Brain microvascular endothelial cell (primary cell): ENCODE measurements at places on chromosomes 3 and 15.

GRCh38 chr3:8441969-8442559 is 59.6 kb upstream of the LMCD1 start:
- peak; percentile 64 for DNase-seq

GRCh38 chr3:141746962-141747361 is 8.9 kb downstream of the RNF7 start:
- no peak for DNase-seq

- peak; percentile 24 for DNase-seq
Observed at GRCh38 chr3:151171145-151171757, 31.8 kb downstream of the GPR171 start.

- no peak for DNase-seq
Observed at GRCh38 chr3:15313461-15313860, 18.9 kb downstream of the SH3BP5 start.

DNA sequence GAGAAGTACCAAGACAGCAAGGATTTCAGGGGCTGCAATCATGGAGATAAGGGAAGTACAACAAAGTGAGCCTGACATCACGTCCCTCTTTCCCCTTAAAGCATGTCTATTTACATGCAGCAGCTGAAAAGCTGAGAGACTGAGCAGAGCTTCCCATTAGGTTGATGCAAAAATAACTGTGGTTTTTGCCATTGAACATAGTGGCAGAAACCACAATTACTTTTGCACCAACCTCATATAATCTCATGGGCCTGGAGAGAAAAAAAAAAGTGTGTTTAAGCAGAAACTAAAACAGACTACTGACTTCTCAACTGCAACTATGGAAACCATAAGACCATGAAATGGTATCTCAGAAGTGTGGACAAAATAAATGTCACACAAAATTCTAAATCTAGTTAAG is 48.3 kb downstream of the CCDC12 start:
- no peak for DNase-seq

DNA sequence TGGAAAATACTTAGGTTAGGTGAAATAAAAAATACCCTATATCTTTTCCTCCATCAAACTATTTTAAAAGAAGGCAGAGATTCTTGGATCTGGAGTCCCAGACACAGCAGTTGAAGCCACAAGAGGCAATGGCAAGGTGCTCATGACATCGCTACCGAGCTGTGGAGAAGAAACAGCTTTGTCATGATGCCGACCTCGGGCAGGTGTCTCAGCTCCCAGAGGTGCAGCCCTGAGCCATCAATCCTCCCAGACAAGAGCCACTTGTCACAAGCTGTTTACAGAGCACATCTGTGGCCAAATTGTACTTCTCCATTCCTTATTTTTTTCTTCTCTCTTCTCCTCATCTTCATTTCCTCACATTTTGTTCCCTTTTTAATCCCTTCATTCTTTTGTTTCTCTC is 50.8 kb downstream of the GPR176 start:
- no peak for DNase-seq

GRCh38 chr3:145785668-145786067 is 375.3 kb downstream of the PLOD2 start:
- DNase-seq: no peak

DNA sequence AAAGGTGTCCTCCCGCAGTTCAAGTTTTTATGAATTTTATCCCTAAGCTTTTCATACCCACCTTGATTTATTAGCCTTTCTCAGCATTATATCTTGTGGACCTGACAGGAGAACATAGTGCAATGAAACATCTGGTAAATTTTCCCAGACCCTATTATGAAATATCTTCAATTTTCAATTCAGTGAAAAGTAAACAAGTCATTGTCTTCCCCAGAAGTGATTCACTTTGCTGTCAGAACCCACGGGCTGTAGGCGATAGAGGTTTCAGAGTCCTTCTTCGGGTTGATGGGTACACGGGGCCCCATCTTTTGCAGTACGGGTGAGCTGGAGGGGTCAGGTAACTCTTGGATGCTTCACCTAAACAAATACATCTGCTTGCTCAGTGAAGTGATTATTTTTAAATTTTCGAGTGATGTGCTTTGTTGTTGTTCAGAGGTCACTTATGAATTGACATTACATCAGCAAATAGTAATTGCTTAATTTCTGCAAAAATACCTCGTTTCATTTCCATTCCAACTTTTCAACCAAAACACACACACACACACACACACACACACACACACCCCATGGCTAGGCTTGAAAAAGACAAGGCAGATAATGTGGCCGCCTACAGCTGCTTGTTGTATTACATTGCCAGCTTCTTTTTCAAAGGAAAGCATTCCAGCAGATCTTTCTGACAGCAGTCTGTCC is 102.9 kb downstream of the SEMA6D start:
- peak; percentile 51 for DNase-seq
